ENCODE measurements at places on chromosomes 13 and 19.

GRCh38 chr19:29324717-29325116, 111.8 kb upstream of the UQCRFS1 start:
- DNase-seq = no peak

- DNase-seq = no peak
Observed at GRCh38 chr13:80888390-80888789, 547.5 kb upstream of the SPRY2 start.

- no peak for DNase-seq
Observed at GRCh38 chr13:74018062-74018431, 116.2 kb downstream of the KLF12 start.

- DNase-seq = peak; percentile 58
Observed at GRCh38 chr19:16252459-16253205, 54.9 kb downstream of the AP1M1 start.

- no peak for DNase-seq
Observed at GRCh38 chr13:20221772-20222171, 10.3 kb downstream of the GJB6 start.

GRCh38 chr19:28977826-28978225, 235.1 kb downstream of the UQCRFS1 start:
- no peak for DNase-seq
